Natural killer cell (primary cell): ENCODE measurements at places on chromosomes 16 and 17. TPM values are rescaled to one million over a fixed set of nuclear protein-coding genes. Genes with fewer than 3 reads are reported as not detected.

DNA sequence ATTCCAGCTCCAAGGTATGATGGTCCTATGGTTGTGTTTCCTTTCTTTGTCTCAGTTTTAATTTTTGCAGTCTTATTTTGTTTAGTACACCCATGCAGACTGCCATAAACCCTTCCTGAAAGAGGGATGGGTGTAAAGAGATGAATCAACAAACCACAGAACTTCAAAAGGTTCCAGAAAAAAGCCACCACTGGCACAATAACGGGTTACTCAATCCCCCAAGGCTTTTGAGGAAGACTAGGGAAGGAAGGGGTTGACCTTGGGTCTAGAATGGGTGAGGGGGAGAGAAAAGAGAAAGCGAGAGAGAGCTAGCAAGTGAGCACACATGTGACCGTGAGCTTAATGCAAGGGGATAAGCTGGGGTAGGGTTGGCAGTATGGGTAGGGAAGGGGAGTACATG, 168.1 kb downstream of the XYLT1 start:
- DNase-seq = no peak

DNA sequence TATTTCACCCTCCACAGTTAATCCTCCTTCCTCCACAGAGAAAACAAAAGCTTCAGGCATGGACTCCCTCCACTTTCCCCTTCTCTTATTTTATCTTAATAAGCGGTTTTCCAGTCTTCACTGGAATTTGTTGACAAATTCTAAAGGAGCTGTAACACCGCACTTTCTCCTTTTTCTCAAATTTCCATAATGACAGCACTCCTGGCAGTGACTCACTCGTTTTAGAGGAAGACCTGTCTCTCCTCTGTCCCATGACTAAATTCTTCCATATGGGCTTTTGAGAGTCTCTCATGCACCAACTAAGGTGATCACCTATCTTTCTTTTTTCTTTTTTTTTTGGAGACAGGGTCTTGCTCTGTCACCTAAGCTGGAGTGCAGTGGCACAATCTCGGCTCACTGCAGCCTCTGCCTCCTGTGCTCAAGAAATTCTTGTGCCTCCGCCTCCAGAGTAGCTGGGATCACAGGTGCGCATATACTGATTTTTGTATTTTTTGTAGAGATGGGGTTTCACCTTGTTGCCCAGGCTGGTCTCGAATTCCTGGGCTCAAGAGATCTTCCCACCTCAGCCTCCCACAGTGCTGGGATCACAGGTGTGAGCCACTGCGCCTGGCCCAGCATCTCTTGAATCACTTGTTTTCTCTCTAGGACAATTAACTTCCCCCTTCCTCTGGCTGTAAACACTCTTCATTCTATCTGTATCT, 7.7 kb downstream of the ITGAM start:
- no peak for DNase-seq

DNA sequence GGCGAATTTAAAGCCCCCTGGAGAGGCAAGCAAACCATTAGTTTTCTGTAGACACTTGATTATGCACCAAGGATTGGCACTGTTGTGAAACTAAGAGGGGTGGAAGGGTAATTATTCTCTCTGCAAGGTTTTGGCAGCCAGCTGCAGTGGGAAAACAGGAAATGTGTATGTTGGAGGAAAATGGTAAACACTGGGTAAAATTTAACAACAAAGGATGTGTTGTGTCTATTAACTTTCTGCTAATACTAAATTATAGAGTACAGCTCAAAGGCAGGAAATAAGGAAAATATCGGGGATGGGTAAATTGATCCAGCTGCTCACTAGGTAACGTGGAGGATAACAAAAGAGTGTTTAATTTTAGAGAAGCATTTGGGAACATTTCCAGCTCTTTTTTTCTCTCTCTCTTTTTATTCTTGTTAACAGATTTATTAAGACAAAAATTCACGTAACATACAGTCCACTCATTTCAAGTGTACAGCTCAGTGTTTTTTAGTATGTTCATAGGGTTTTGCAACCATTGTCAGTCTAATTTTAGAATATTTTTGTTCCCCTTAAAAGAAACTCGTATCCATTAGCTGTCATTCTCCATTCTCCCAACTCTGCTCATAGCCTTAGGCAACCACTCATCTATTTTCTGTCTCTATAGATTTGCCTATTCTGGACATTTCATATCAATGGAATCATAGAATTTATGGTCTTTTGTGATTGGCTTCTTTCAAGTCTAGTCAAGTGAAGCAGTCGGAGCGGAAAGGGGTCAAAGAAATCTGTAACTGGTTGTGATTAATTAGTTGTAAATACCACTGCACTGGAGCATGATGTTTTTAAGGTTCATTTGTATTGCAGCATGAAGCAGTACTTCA, 41.8 kb downstream of the TANGO6 start:
- DNase-seq = no peak

The TBX4 gene
- not detected for total RNA-seq
